ENCODE measurements at places on chromosomes 11 and 22.

DNA sequence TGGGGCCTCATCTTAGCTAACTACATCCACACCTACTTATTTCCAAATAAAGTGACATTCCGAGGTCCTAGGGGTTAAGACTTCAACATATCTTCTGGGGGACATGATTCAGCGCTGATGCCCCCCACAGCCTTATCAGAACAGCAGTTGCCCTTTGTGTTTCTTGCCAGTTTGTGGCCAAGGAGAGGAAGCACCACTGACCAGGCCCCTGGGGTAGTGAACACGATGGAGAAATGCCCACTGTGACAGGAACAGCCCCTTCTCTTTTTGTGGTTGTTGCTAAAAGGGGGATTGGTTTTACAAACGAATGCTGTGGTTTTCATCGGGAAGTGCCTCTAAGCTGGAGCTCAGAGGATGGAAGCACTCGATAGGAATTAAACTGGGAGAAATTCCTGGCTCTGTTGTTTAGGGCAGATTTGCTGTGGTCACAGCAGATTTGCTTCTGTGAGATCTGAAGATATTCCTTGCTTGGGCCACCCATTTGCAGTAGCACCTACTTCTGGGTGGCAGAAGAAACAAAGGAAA, 88.8 kb downstream of the ABTB2 start:
- no peak for DNase-seq

DNA sequence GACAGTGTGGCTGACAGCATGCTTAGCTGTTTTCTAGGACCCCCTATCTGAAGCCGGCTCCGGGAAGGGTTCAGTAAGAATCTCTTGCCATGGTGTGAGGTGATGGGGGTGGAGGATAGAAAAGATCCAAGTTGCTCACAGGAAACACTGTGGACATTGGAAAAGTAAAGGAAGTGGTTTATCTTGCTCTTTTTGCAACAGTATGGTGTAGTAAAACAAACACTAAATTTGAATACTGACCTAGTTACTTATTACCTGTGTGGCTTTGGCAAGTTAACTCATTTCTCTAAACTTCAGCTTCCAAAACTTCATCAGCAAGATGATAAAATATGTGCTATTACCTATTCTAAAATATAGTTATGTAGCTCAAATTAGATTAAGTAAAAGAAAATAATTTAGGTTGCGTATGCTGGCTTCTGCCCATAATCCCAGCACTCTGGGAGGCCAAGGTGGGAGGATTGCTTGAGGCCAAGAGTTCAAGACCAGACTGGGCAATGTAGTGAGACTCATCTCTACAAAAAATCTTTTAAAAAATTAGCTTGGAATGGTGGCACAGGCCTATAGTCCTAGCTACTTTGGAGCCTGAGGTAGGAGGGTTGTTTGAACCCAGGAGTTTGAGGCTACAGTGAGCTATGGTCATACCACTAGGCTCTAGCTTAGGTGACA, 51.6 kb upstream of the APOA1 start:
- DNase-seq: no peak

DNA sequence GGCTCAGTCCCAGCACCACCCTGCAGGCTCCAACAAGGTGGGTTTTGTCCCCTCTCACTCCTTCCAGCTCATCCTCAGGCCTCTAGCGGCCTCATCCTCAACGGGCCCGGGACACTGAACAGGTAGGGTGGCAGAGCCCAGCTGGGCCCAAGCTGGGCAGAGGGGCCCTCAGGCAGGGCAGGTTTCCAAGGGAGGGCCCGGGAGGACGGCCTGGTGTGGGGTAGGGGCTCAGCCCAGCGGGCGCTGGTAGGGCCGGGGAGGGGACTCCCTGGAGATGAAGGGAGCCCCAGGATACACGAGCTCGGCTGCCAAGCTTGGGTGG, 2.5 kb upstream of the IFITM10 start:
- DNase-seq: no peak

DNA sequence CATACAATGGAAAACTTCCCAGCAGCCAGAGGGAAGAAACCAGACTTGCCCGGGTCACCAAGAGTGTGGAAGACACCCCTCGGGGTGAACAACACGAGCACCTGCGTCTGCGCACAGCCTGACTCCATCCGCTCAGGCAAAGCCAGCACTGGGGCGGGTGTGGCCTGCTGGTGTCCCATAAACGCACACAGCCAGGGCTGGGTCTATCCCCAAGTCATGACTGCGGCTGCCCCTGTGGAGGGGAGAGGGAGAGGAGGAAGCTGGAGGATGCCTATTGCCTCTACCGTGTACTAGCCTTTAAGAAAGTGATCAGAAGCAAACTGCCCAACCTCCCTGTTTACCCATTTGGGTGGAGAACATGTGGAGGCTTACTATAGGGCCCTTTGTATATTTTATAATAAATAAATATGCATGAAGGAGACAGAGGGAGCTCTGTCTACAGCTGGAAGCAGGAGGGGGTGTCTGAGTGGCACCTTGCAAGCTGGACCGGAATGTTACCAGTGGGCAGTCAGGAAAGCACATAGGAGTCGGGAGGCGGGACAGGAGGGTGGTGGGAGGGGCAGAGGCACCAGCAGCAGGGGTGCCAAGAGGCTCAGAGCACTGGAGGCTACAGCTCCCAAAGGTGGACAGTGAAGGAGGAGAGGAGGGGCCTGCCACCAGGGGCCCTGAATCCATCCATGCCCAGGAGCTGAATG, 79.6 kb downstream of the PHF21B start:
- no peak for DNase-seq

DNA sequence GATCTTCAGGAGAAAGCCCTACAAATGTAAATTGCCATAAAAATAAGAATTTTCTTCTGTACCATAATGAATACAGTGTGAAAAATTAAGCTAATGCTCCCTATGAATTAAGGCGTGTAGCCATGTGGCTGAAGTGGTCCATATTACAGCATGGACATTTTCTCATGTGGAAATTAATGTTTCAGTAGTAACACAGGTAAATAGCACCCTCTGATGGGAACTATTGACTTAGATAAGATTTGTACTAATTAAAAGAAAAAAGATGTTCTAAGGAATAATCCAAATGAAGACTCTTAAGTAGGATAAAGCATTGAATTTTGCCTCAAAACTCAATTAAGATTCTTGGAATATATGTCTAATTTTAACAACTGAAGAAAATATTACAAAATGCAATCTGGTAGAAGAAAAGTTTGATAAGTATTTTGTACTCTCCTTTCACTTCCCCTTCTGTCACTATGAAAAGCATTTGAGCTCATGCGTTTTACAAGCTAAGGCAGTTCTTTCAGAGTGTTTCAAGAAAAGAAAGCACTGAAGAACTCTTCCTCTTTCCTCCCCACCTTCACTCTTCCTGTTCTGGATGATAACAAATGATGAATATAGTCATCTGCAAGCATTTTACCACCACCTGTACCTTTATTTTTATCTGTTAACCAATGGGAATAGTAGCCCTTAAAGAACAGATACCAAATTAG, 9.9 kb upstream of the OR8D2 start:
- DNase-seq: no peak

DNA sequence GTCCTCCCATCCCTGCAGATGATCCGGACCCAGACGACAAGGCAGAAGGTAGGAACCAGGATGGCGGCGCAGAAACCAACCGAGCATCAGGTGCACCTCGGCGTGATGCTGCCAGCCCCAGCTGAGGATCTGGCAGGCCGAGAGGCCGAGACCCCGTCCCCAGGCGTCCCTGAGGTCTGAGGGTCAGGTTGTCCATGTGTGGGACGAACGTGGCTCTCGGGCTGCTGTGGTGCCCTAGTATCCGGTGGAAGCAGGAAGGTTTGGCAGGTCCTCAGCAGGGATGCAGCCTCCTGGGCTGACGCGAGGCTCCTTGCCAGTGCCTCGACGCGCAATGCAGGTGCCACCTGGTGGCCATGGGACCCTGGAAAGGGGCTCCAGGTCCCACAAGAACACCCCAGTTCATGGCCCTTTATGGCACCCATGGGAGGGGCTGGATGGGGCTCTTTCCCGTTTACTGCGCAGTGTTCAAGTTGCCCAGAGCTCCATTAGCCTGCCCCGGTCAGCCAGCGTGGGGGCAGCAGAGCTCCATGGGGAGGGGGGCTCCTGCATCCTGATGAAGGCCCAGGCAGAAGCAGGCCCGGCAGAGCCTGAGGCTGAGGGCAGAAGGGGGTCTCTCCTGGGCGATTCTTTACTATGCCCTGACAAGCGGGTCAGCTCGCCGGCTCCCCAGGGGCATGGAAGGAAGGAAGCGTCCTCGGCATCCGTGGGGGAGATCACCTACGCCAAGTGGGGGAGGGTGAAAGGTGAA, 129.9 kb downstream of the CTTN start:
- no peak for DNase-seq

DNA sequence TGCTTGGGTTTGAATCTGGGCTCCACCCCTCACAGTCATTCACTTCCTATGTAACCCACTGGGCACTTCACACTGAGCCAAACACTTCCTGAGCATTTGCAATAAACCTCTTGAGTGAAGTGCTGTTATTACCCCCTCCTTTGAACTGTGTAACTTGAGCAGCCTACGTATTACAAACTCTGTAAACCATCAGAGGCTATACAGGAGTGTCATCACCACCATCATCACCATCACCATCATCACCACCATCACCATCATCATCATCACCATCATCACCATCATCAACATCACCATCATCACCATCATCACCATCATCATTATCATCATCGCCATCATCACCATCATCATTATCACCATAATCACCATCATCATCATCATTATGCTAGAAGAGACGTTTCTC, 18.4 kb downstream of the RTL6 start:
- no peak for DNase-seq

DNA sequence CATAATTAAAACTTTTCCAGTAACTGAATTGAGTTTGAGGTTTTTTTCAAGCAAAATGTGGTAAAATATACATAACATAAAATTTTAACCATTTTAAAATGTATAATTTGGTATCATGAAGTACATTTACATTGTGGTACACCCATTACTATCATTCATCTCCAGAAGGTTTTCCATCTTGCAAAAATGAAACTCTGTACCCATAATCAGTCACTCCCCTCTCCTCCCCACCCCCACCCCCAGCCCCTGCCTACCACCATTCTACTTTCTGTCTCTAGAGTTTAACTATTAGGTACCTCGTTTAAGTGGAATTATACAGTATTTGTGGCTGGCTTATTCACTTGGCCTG, 63.7 kb downstream of the MICAL2 start:
- DNase-seq: no peak

- DNase-seq: peak; percentile 34
These were observed 48.5 kb downstream of the GGTLC2 start for GRCh38 chr22:22692707-22693530.

GRCh38 chr22:24417901-24418641, 9.3 kb upstream of the ADORA2A start:
- DNase-seq: no peak

DNA sequence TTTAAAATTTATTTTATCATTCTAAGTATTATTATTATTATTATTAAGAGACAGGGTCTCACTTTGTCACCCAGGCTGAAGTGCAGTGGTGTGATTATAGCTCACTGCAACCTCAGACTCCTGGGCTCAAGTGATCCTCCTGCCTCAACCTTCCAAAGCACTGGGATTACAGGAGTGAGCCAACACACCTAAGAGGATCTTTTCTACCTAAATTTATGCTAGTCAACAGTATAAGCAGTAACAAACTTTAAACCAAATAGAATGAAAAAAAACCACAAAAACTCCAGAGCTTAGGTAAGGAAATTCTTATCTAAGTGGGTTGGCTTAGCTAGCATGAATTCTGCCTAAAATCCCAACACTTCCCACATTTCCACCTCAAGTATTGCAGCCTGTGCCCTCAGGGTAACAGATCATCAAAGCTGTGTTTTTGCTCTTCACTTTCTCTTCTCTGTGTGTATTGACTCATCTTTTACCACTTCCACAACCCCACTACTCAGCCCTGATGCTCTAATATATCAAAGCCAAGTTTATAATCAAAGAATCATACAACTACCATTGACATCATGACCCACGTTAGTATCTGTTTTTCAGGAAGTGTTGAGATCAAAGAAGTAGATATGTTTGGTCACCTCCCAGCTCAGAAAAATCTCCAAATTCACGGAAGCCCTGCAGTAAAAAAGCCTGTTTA, 93.7 kb upstream of the SPON1 start:
- no peak for DNase-seq

- DNase-seq: no peak
These were observed 12.9 kb downstream of the TCP11L1 start for GRCh38 chr11:33052231-33052630.

DNA sequence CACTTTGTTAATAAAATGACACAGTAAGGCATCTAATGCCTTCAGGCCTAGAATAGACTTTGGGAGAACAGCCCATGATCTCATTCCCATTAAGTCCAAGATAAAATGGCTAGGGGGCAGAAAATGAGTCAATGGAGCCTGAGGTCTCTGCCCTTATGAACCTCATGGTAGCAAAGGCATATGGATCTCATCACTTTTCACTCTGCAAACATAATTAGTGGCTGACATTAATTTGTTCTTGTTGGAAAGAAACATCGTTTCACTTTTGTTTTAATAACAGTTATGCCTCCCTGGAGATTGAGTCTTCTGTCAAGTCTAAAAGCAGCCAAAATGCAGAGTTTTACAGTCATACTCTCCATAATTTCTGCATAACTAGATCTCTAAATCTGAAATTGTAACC, 111.8 kb upstream of the API5 start:
- no peak for DNase-seq

DNA sequence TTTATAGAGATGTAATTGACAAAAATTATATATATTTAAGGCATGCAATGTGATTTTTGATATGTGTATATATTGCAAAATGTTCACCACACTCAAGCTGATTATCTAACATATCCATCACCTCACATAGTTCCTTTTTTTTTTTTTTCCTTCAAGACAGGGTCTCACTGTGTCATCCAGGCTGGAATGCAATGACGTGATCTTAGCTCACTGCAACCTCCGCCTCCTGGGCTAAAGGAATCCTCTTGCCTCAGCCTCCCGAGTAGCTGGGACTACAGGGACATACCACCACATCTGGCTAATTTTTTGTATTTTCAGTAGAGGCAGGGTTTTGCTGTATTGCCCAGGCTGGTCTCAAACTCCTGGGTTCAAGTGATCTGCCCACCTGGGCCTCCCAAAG, 65.1 kb upstream of the SLC35C1 start:
- no peak for DNase-seq

GRCh38 chr11:47725442-47726117, 10.4 kb upstream of the AGBL2 start:
- DNase-seq: no peak
